ENCODE measurements at places on chromosomes 7 and 10. TPM values are rescaled to one million over a fixed set of nuclear protein-coding genes. Genes with fewer than 3 reads are reported as not detected.
A peak's percentile ranks its signal among the peaks of the same experiment; 100 is the strongest.

DNA sequence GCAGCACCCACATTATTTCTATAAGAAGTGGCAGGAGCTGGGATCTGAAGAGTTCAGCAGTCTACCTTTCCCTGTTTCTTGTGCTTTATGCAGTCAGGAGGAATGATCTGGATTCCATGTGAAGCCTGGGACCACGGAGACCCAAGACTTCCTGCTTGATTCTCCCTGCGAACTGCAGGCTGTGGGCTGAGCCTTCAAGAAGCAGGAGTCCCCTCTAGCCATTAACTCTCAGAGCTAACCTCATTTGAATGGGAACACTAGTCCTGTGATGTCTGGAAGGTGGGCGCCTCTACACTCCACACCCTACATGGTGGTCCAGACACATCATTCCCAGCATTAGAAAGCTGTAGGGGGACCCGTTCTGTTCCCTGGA lies 874 bp upstream of the RBP3 start:
- no peak for DNase-seq

UNC5B gene
- 0.51 TPM for total RNA-seq

- DNase-seq, result no peak
Measured at GRCh38 chr10:115947104-115947503, 325.9 kb downstream of the GFRA1 start.

CHN2 gene
- 4.3 TPM for total RNA-seq

GRCh38 chr10:52213321-52213752 lies 100.7 kb upstream of the DKK1 start:
- peak; percentile 29 for DNase-seq

TLX1 gene
- total RNA-seq, result not detected

Data from HT-29 (cell line).